Caco-2 (cell line): ENCODE measurements at places on chromosomes 7 and 10. TPM values are rescaled to one million over a fixed set of nuclear protein-coding genes. Genes with fewer than 3 reads are reported as not detected.
A peak's percentile ranks its signal among the peaks of the same experiment; 100 is the strongest.

Gene GCK
- total RNA-seq, result not detected in 2 replicates

Gene ADCY1
- 2.9 and 3.6 TPM in 2 replicates for total RNA-seq

Gene ZNF273
- 10.1 and 10.7 TPM in 2 replicates for total RNA-seq

Gene ZNF467
- total RNA-seq, result 1.1 and 1.7 TPM in 2 replicates

Gene AKR1C8
- total RNA-seq, result not detected in 2 replicates

Gene ATP6V0A4
- total RNA-seq, result 1.2 and 1.5 TPM in 2 replicates

Gene DNA2
- 85.5 and 88.1 TPM in 2 replicates for total RNA-seq

Gene CCDC146
- total RNA-seq, result 1.4 and 2.6 TPM in 2 replicates

DNA sequence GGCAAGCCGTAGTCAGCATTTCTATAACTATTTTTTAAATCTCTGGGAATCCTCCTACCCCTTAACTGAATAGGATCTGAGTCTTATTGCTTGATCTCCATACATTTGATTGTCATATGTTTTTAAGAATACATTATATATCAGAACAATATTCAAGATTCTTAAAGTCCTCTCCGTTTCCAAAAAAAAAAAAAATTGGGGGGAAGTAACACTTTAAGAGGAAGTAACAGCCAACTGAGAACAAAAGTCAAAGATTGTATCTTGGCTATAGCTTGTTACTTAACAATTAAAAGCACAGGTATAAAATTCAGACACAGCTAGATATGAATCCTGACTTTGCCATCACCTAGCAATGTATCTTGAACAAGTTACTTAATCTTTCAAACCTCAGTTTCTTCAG, 169.9 kb upstream of the ADO start:
- H3K27me3 ChIP-seq, result no peaks in the 10 kb centered on the region; the same call in 1 of the 2 replicates
- DNase-seq, result no peak
- H3K36me3 ChIP-seq, result no peaks in the 10 kb centered on the region
- H3K4me1 ChIP-seq, result no peaks in the 10 kb centered on the region

GRCh38 chr10:107031931-107032699, 132.4 kb downstream of the SORCS1 start:
- no peak overlapping the region for H3K4me3 ChIP-seq
- H3K4me1 ChIP-seq, result no peaks in the 10 kb centered on the region
- H3K27ac ChIP-seq, result no peak overlapping the region
- no peaks in the 10 kb centered on the region for H3K36me3 ChIP-seq
- DNase-seq, result no peak

GRCh38 chr7:151013733-151014497, 10.4 kb downstream of the ATG9B start:
- no peaks in the 10 kb centered on the region for H3K36me3 ChIP-seq
- H3K4me3 ChIP-seq, result no peak overlapping the region
- H3K27ac ChIP-seq, result peak overlapping the region; percentile 66
- H3K4me1 ChIP-seq, result peaks cover 31% of the 10 kb centered on the region

DNA sequence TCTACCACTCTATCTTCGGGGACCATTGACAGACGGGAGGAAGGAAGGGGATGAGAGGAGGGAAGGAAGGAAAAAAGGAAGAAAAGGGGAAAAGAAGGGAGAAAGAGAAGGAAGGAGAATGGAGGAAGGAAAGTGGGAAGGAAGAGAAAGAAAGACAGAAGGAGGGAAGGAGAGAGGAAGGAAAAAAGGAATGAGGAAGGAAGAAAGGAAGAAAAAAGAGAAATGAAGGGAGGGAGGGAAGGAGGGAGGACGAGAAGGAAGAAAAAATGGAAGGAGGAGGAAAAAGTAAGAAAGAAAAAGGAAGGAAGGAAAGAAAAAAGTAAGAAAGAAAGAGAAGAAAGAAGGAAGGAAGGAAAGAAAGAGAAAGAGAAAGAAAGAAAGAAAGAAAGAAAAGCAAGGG, 128.9 kb downstream of the ADARB2 start:
- H3K4me1 ChIP-seq, result no peaks in the 10 kb centered on the region
- no peak overlapping the region for H3K27ac ChIP-seq
- H3K36me3 ChIP-seq, result no peaks in the 10 kb centered on the region
- no peak for DNase-seq

GRCh38 chr10:29136411-29136810, 152.5 kb upstream of the LYZL1 start:
- peaks cover 41% of the 10 kb centered on the region for H3K4me1 ChIP-seq
- no peak overlapping the region for H3K4me3 ChIP-seq
- no peak for DNase-seq
- no peaks in the 10 kb centered on the region for H3K36me3 ChIP-seq

GRCh38 chr10:18666810-18667209, 7.6 kb downstream of the ARL5B start:
- H3K4me3 ChIP-seq, result no peak overlapping the region
- H3K27ac ChIP-seq, result peak overlapping the region; percentile 82
- H3K4me1 ChIP-seq, result peaks cover 46% of the 10 kb centered on the region
- H3K36me3 ChIP-seq, result peaks cover 5% of the 10 kb centered on the region
- DNase-seq, result no peak
- H3K27me3 ChIP-seq, result no peaks in the 10 kb centered on the region

DNA sequence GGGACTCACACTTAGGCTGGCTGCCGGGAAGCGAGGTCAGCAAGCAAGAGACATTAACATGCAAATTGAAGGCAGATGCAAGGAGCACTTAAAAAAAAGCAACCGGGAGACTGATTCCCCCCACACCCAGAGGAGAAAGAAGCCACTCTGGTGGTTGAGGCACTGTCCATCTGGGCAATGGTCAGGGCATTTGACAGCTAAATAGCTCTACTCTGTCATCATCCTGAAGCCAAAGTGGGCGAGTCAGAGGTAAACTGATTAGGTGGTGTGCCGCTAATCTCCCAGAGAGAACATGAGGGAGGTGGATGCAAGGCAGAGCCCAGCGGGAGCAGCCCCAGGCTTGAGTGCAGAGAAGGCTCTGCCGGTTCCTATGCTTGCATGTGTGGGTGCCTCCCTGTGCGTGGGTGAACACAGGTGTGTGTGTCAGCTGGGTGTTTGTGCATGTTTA, 100.6 kb downstream of the PLXNA4 start:
- H3K4me3 ChIP-seq, result no peak overlapping the region
- no peak for DNase-seq
- no peaks in the 10 kb centered on the region; the same call in 1 of the 2 replicates for H3K27me3 ChIP-seq

DNA sequence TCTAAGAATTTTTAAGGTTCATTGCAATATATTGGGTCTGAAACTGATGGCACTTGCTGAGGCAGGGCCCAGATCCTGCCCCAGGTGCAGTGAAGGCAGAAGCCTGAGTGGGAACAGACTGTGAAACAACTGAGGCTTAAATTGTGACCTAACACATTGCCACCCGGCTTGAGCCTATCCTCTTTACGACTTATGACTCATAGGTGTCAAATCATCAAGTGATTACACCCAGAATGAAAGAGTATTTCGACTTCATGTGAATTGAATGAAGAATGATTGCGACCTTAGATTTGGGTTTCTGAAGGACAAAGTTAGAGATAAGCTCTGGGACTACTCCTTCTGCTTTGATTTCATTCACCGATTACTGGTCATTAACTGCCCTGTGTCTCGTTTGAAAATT, 200.9 kb downstream of the CREB5 start:
- H3K4me1 ChIP-seq, result peaks cover 32% of the 10 kb centered on the region
- H3K27ac ChIP-seq, result no peak overlapping the region
- no peak for DNase-seq
- H3K27me3 ChIP-seq, result no peaks in the 10 kb centered on the region
- no peak overlapping the region for H3K4me3 ChIP-seq
